Stimulated activated CD8-positive, alpha-beta memory T cell treated with anti-CD3 and anti-CD28 coated beads, Interleukin-2, amount 100 ng/mL, for 1 hour (primary cell): ENCODE measurements at places on chromosomes 13 and 19.
A peak's percentile ranks its signal among the peaks of the same experiment; 100 is the strongest.

DNA sequence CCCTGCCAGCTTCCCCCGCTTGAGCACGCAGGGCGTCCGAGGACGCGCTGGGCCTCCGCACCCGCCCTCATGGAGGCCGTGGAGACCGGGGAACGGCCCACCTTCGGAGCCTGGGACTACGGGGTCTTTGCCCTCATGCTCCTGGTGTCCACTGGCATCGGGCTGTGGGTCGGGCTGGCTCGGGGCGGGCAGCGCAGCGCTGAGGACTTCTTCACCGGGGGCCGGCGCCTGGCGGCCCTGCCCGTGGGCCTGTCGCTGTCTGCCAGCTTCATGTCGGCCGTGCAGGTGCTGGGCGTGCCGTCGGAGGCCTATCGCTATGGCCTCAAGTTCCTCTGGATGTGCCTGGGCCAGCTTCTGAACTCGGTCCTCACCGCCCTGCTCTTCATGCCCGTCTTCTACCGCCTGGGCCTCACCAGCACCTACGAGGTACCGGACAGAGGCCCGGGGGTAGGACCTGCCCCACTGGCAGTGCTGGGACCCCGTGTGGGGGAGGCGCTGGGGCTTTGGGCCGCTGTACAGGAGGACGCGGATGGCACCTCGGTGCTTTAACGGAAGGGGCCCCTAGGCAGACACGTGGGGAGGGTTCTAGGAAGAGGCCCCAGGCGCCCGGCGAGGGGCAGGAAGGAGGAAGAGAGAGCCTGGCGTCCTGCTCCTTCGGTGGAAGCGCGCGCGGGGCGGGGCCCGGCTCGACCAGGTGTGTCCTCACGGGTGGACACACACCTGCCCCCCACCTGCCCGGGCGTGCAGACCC, 681 bp downstream of the SLC5A5 start:
- DNase-seq: peak; percentile 16

GRCh38 chr13:41345914-41346589, 35.0 kb downstream of the NAA16 start:
- DNase-seq: no peak

DNA sequence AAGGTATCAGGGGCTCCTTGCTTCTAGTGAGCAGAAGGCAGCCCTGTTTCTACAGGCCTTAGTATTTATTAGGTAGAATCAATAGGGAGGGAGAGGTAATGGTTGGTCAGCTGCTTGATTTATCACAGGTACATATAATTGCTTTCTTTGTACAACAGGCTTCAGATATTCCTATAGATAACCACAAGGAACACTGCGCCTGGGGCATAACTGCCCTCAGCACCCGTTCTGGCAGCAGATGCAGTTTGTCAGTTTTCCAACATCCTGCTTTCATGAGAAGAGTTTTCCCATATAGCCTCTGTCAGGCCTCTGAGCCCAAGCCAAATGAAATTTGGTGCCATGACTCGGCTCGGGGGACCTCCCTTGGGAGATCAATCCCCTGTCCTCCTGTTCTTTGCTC, 12.4 kb upstream of the ZNF486 start:
- DNase-seq: no peak

DNA sequence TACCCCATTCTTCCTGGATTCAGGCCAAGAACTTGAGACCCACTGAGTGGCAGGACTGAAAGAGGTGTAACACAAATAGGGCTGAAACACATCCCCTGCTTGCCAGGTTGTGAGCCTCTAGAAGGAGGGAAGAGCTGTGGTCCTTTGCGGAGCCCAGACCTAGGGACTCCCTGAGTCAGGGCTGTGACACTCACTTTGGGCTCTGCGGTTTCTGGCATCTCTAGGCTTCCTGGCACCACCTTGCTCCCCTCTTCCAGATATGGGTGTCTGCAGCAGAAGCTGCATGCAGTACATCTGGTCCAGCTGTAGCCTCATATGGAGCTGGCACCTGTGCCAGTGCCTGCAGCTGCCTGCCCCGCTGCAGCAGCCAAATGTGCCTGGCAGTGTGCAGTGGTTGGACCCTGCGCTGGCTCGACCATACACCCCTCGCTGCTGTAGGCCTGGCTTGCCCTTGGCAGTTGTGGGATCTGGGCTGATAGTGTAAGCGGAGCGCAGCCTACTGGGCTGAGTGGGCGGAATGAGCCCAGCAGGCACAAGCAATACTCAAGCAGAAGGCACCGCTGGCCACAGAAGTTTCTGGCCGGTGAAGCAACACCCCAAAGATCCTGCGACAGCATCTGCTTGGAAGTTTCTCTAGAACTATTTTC, 290.4 kb downstream of the SLITRK6 start:
- DNase-seq: no peak

GRCh38 chr13:25319771-25320170, 18.3 kb downstream of the NUP58 start:
- DNase-seq: no peak

DNA sequence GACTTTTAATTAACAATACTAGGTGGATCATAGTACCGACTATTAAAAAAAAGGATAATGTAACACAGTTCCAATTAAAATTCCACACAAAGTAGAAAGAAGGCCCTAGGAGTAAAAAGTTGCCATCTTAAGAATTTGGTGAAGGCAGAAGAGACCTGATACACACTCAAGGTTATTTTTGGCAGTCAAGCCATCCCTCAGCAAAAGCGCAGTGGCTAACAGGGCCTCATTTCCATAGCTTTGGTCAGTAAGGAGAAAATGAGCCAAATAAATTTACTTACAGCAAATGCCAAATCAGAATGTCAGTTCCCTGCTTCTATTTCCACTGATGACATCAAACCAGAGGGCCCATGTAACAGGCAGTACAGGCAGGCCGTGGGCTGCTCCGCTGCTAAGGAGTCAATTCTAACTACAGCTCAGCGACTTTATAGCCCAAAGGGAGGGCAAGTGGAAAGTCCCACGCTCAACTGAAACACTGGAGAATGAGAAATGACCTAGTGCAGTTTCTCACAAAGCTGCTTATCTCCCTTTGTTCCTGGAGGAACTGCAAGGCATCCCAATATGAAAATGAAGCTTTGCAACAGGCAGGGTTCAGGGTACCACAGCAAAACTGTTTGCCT, 6.3 kb downstream of the ARGLU1 start:
- no peak for DNase-seq

GRCh38 chr13:111005364-111005763, 90.5 kb upstream of the ANKRD10 start:
- DNase-seq: no peak

- no peak for DNase-seq
Observed at GRCh38 chr13:46202966-46203365, 8.8 kb upstream of the LRRC63 start.

DNA sequence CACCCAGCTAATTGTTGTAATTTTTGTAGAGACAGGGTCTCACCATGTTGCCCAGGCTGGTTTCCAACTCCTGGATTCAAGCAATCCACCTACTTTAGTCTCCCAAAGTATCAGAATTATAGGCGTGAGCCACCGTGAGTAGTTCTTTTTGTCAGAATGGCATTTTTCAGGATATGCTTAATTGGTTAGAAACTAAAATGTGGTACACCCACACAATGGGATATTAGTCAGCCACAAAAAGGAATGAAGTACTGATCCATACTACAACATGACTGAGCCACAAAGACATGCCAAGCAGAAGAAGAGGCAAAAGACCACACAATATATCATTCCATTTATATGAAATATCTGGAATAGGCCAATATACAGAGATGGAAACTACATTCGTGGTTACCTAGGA, 41.7 kb upstream of the MAP3K10 start:
- no peak for DNase-seq

DNA sequence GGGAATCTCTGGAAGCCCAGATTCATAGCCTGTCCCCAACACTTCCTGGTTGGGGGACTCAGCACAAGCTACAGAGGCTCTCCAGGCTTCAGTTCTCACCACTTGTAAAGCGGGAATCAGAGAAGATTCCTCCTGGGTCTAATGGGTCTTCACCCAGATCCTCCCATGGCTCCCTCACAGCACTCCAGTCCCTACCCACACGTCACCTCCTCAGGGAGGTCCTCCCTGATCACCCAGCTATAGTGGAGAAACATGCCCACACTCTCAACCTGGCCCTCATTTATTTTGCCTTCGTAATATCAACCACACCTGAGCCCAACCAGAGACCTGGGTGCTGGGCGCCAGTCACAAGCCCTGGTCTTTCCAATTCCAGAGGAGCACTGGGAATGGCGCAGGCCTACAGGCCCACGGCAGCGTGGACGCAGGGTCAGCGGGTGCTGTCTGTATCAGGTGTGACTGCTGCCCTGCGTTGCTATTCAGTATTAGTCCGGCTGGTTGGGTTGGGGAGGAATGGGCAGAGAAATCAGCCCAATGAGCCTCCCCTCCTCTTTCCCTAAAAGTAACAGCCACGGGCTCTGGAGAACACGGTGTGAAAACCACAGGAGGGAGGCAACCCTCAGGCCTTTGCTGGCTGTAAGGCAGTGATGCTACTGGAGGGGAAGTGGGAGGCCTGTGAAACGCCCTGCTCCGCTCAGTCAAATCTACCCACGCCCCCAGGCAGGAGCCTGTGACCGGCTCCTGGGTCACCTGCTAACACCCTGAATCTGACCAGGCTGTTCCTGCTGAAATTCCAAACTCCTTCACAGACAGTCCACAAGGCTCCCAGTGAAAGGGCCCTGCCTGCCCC, 5.2 kb downstream of the AKT2 start:
- no peak for DNase-seq

DNA sequence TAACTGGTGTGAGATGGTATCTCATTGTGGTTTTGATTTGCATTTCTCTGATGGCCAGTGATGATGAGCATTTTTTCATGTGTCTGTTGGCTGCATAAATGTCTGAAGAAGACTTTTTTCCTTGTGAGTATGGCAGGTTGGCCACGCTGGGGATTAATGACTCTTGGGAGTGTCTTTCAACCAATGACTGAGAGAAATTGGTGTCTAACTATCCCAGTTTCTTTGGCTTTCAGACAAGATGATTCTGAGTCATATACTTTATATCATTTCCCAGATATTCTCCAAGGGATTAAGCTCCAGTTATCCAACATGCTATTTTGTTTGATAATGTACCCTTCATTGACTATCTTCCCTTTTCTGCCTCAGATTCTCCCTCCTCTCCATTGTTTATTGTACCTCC, 35.5 kb upstream of the CSNK1A1L start:
- no peak for DNase-seq

DNA sequence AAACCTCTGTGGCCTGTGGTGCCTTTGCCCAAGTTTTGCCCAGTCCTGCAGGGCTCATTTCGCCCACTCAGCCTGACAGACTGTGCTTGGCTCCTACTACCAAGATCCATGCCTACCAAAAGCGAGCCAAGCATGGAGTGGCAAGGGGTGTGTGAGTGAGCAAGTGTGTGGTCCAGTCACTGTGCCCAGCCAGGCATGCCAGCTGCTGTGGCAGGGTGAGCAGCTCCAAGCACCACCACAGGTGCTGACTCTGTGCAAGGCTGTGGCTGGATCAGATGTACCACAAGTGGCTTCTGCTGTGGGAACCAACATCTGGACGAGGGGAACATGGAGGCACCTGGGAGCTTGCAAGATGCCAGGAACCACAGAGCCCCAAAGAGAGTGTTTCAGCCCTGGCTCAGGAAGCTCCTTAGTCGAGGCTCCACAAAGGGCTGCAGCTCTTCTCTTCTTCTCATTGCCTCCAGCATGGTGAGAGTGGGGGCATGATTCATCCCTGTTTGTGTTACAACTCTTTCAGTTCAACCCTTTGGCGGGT, 1564.2 kb upstream of the MIR17HG start:
- DNase-seq: no peak

- no peak for DNase-seq
Observed at GRCh38 chr13:30300596-30300995, 6.8 kb downstream of the KATNAL1 start.

- DNase-seq: no peak
Observed at GRCh38 chr19:46863818-46864629, 3.2 kb downstream of the ARHGAP35 start.

GRCh38 chr13:31174018-31174417, 12.3 kb upstream of the HSPH1 start:
- DNase-seq: no peak

DNA sequence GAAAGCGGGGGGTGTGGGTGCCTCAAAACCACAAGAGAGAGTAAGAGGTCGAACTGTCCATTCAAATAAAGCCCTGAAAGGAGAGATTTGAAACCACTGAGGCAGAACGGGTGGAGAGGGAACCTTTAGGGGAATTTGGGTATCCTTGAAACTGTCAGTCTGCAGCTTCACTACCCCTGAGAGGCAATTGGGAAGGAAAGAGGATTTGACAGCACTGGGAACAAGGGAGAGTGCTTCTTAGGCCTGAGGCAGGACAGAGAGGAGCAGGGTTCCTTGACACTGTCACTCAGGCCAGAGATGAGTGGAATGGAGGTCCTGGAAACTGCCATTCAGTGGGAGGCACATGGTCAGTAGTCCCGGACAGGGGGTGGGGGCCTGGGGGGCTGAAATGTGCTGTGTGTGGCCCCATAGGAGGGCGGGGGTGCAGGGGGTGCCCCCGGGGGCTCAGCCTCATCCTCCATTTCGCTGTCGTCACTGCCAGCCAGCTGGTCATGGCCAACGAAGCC, 5.0 kb downstream of the GFY start:
- DNase-seq: no peak

- no peak for DNase-seq
Observed at GRCh38 chr13:28140433-28141125, 2.2 kb downstream of the PAN3 start.

DNA sequence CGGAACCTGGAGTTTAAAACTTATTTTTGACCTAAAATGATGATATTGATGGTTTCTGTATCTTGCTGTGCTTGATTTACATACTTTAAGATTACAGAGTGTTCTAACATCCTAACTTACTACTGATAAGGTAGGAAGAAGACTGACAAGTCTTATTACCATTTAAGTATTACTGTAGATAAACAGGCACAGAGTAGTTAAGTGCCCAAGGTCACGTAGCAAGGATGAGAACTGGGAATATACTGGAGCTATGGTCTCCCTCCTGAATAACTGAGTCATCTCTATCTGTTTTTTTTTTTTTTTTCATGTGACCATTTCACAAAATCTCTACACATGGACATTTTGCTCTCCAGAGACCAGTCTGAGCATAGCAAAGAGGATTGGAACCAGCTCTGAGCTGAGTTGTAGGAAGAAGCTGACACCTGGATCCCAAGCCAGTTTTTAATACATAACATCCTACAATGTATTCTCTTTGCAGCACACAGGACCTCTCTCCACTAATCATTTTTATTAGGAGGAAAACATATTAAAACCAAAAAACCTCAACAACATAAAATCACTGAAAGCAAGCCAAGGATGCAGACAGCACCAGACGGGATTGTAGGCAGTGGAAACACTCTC, 173.5 kb downstream of the DNAJC15 start:
- DNase-seq: no peak

DNA sequence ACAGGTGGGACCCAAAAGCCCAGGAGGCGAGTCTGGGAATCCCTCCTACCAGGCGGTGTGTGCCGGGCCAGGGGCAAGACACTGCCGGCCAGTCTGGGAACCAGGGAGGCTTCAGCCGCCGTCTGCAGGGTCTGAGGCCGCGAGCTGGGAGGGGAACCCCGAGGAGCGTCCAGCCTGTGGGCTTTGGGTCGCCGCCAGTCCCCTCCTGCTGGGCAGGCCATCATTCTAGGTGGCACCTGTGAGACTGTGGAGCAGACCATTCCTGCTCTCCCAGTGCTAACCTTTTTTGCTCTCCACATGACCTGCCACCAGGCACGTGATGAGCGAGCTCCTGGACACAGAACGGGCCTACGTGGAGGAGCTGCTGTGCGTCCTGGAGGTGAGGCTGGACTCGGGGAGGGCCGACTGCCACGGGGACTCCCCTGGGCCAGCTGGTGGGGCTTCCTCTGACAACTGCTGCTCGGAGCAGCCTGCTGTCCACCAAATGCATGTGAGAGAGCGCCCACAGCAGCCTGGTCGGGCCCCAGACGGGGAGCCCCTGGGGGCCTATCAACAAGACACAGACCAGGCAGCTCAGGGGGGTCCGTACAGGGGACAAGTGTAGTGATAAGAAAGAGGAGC, 24.6 kb upstream of the F7 start:
- DNase-seq: no peak
